ENCODE measurements at places on chromosomes 16 and 17. TPM values are rescaled to one million over a fixed set of nuclear protein-coding genes. Genes with fewer than 3 reads are reported as not detected.

ABCC12 gene
- 0.02 TPM for total RNA-seq

C1QTNF8 gene
- 0.08 TPM for total RNA-seq

C16orf92 gene
- not detected for total RNA-seq

AMFR gene
- total RNA-seq: 68.6 TPM

TP53TG3D gene
- 1.0 TPM for total RNA-seq

ANKRD13B gene
- total RNA-seq: 30.7 TPM

NFATC2IP gene
- total RNA-seq: 24.3 TPM

CBX8 gene
- total RNA-seq: 16.5 TPM

ICAM2 gene
- 0.07 TPM for total RNA-seq

ABCA9 gene
- not detected for total RNA-seq

SULT1A1 gene
- 5.2 TPM for total RNA-seq

VEZF1 gene
- total RNA-seq: 48.3 TPM

ALDH3A1 gene
- 780 TPM for total RNA-seq

NMT1 gene
- 397 TPM for total RNA-seq

AATK gene
- 0.55 TPM for total RNA-seq

GPR139 gene
- total RNA-seq: not detected

GGNBP2 gene
- 60.3 TPM for total RNA-seq

TERB1 gene
- total RNA-seq: not detected

HOXB6 gene
- 4.9 TPM for total RNA-seq

NPIPA3 gene
- total RNA-seq: 1.7 TPM

MYLK3 gene
- total RNA-seq: 0.03 TPM

ANKFN1 gene
- total RNA-seq: not detected

SGSH gene
- 26.5 TPM for total RNA-seq

HLF gene
- total RNA-seq: 0.07 TPM

KRT12 gene
- total RNA-seq: not detected

CES5A gene
- total RNA-seq: not detected

PRSS22 gene
- 0.78 TPM for total RNA-seq

Measured in A549 treated with AZD2906 at 1 μM for 4 hours (cell line).